K562 (cell line): ENCODE measurements at places on chromosomes 1 and 21. TPM values are rescaled to one million over a fixed set of nuclear protein-coding genes. Genes with fewer than 3 reads are reported as not detected.

The CLDN17 gene
- not detected in 2 replicates for total RNA-seq

The CELA3B gene
- 3.1 and 3.8 TPM in 2 replicates for total RNA-seq

The KCNK1 gene
- total RNA-seq, result 9.4 and 9.8 TPM in 2 replicates

The OR2T11 gene
- not detected in 2 replicates for total RNA-seq

The ATP6V1G3 gene
- total RNA-seq, result not detected in 2 replicates

The BNIPL gene
- 0.47 and 0.84 TPM in 2 replicates for total RNA-seq

The ALPL gene
- total RNA-seq, result 0.22 and 0.38 TPM in 2 replicates

The RAB13 gene
- total RNA-seq, result 53.4 and 66.2 TPM in 2 replicates

DNA sequence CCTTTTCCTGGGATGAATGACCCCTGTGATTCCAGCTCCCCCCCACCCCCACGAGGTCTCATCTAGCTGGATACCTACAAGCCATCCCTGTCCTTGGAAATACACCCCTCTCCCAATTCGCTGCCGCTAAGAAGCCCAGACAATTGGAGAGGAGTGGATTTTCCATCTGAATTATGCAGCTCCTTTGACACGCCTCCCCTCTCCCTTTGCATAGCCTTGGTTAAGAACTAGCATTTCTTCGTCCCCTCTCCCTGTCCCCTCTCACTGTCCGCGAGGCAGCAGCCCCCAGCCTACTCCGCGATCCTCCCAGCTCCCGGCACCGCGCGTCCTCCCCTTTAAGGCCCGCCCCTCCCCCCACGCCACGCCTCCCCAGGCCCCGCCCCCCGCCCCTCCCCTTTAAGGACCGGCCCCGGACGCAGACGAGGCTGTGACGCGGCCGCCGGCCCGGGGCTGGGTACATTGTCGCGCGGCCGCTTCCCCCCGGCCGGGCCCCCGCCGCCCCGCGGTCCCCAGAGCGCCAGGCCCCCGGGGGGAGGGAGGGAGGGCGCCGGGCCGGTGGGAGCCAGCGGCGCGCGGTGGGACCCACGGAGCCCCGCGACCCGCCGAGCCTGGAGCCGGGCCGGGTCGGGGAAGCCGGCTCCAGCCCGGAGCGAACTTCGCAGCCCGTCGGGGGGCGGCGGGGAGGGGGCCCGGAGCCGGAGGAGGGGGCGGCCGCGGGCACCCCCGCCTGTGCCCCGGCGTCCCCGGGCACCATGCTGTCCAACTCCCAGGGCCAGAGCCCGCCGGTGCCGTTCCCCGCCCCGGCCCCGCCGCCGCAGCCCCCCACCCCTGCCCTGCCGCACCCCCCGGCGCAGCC lies at the start of gene MAPKAPK2:
MAPKAPK2 (plus strand) TSS at position 428 of the 856 bp plus-strand sequence; CDS start at position 753, 325 bp downstream.
- DNase-seq, result peak; percentile 87

GRCh38 chr1:192516776-192517297 lies 58.7 kb upstream of the RGS1 start:
- DNase-seq, result no peak

DNA sequence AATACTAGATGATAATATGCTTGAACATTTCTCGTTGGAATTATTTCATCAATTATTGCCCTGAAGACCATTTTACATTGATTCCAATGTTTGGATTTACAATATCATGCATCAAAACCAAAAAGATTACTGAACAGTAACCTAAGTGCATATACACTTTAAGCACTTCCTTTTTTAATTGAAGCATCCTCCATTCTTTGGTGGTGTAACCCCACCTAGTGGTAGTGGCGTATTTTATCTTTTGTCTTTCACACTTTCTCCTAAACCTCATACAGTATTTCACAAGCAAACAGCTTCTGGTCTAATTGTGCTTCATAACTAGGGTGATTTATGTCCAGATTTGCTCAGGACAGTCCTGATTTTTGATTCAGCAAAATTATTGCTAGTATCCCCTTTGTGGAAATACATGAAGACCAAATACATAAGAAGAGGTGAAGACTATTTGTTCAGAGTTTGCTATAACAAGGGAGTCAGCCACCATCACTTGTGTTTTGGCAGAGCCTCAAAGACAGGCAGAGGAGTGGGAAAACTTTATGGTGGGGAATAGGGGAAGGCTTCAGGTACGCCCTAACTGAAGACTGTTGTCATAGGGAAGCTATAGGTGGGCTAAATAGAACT lies 3.4 kb upstream of the NVL start:
- peak; percentile 49 for DNase-seq

GRCh38 chr1:160705742-160706141 lies 5.9 kb downstream of the CD48 start:
- no peak for DNase-seq

DNA sequence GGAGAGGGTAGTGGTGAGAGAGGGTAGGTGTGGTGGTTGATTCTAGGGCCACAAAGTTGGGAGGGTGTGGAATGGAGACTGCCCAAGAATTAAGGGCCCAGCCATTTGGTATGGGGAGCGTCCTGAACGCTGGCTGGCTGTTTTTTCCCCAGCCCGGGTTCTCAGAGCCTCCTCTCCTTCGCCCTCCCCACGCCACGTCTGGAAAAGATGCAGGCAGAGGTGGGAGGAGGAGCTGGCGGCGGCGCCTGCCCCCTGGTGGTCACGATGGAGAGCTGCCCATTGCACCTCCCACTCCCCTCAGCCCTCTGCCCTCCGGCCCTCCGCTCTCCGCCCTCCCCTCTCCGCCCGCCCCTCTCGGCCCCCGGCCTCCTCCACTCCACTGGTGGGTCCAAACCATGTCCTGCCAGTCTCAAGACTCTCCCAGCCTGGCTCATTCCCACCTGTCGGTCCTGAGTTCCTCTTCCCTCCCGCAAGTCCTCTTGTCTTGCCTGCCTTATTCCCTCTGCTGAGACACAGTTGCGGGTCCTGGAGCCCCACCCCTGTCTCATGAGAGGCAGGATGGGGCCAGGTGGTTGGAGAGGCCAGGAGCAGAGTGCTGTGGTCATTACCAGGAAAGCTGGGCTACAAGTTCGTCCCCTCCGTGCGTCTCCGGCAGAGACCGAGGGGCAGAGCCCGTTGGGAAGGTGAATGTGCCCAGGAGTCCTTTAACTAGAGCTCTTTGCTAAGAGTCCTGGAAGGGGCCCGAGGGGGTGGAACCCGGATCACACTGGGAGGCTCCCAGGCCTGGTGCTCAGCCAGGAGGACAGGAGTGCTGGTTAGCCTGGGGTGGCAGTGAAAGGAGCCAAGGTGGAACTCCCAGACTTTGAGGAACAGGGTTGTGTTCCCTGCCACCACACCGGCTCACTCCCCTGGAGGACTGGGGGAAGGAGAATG lies 22.6 kb downstream of the ETNK2 start:
- peak; percentile 73 for DNase-seq

- DNase-seq, result no peak
Measured at GRCh38 chr1:2019571-2020309, 595 bp downstream of the GABRD start.

- no peak for DNase-seq
Measured at GRCh38 chr1:235834620-235835019, 32.1 kb downstream of the LYST start.

DNA sequence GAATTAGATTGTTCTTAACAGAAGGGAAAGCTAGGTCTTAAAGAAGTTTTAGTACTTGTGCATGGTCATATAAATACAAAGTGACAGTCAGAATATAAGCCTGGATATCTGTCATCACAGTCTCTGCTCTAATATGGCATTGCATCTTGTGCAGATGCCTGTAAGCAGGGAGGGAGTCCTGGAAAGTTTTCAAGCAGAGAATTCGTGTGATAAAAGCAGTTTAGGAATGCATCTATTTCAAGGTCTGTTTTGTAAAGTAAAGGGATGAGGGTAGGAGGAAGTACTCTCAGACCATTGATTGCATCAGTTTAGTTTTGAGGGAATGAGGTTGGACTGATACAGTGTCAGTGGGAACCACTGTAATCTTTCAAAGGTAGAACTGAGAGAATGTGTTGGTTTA lies 30.6 kb downstream of the IARS2 start:
- DNase-seq, result no peak

GRCh38 chr1:17630986-17631385 lies 91.5 kb downstream of the ARHGEF10L start:
- no peak for DNase-seq

GRCh38 chr1:110138956-110139355 lies 11.3 kb upstream of the SLC6A17 start:
- no peak for DNase-seq

GRCh38 chr1:181255270-181255929 lies 166.9 kb downstream of the IER5 start:
- no peak for DNase-seq

GRCh38 chr1:202037706-202038296 lies 27.4 kb downstream of the ELF3 start:
- DNase-seq, result no peak

GRCh38 chr1:229015806-229016205 lies 255.1 kb upstream of the RAB4A start:
- DNase-seq, result no peak

DNA sequence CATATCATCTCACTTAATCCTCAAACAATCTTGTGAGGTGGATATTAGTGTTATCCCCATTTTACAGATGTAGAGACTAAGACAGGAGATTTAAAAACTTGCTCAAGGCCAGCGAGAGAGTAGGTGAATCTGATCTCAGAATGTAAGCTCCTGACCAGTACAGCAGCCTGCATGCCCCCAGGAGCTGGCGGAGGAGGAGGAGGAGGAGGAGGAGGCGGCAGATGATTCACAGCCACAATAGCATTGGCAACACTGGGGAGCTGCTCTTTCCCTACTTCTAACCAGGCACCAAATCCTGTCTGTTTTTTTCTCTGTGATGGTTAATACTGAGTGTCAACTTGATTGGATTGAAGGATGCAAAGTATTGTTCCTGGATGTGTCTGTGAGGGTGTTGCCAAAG lies 243.2 kb downstream of the ATG4C start:
- DNase-seq, result no peak

- no peak for DNase-seq
Measured at GRCh38 chr1:242449661-242450060, 74.8 kb downstream of the PLD5 start.

GRCh38 chr1:179101566-179101965 lies 19.7 kb downstream of the TOR3A start:
- DNase-seq, result no peak

- no peak for DNase-seq
Measured at GRCh38 chr1:238248356-238248755, 357.6 kb upstream of the ZP4 start.

- DNase-seq, result no peak
Measured at GRCh38 chr1:156496211-156496761, 4.3 kb downstream of the MEF2D start.

DNA sequence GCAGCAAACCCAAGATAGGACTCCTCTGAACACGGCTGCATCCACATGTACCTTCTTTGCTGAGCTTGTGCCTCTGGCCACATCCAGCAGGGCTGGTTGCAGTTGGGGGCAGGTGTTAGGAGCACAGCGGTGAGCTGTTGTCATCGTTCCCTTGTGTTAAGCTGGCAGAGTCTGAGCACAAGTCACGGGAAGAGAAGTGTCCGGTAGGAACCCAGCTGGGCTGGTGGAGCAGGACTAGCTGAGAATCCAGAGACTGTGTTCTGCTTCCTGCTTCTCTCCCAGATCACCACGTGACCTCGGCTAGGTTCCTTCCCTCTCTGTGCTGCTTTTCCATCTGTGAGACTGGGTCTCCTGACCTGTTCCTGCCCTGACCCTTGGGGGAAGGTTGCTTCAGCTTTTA lies 105.1 kb downstream of the PCBP3 start:
- DNase-seq, result no peak
